ENCODE measurements at places on chromosomes 12 and 14. TPM values are rescaled to one million over a fixed set of nuclear protein-coding genes. Genes with fewer than 3 reads are reported as not detected.

DNA sequence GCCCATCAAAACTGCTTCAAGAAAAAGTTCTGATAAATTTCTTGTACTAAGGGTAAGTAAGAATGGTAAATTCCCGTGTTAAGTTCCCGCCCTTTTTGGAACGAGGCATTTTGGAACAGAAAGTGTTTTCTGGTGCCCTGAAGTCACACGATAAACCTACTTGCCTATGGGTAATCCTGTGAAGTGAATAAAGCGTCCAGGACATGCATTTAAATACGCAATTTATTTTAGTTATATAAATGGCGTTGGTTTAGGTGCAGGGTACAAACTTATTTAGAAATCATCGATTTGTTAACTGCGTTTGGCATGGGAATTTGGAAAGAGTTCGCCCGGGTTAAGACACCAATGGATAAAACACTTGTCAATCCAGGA, 715 bp upstream of the RAP1B start:
- H3K27me3 ChIP-seq: no peaks in the 10 kb centered on the region
- H3K4me3 ChIP-seq: peak overlapping the region; percentile 85
- peak overlapping the region; percentile 96 for H3K27ac ChIP-seq

DNA sequence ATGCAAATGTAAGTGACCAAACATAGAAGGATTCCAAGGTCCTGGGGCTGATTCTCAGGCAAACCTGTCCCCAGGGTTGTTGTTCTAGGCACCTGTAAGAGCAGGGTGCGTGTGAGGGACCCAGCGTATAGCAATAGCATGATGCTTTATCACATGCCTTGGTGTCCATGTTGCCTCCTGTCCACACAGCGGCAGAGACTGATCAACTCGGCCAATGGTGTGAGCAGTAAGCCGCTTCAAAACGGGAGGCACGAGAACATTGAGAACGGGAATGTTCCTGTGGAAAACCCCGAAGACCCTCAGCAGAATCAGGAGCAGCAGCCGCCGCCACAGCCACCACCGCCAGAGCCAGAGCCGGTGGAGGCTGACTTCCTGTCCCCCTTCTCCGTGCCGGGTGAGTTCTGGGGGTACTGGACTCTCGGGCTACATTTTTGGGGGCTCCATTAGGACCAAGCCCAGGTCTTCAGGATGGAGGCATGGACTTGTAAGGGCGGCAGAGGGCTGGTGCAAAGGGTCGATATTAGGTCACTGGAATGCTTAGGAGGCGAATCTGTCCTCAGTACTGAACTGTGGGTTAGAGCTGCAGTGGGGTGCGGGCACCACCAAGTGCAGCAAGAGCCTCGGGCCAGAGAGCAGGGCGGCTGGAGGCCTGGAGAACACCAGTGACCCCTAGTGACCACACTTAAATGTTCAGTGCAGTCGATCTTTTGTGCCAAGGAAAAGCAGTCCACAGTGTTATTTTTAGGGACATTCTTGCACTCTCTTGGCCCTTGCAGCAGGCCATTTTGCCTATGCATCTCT, 57.2 kb upstream of the RIN3 start:
- H3K27ac ChIP-seq: no peak overlapping the region
- DNase-seq: peak; percentile 60
- no peaks in the 10 kb centered on the region for H3K27me3 ChIP-seq
- H3K4me3 ChIP-seq: no peak overlapping the region

- no peak for DNase-seq
- H3K4me3 ChIP-seq: no peak overlapping the region
- H3K4me1 ChIP-seq: no peaks in the 10 kb centered on the region
- H3K27me3 ChIP-seq: peaks cover 24% of the 10 kb centered on the region
Observed at GRCh38 chr12:22116376-22116775, 70.4 kb downstream of the CMAS start.

DNA sequence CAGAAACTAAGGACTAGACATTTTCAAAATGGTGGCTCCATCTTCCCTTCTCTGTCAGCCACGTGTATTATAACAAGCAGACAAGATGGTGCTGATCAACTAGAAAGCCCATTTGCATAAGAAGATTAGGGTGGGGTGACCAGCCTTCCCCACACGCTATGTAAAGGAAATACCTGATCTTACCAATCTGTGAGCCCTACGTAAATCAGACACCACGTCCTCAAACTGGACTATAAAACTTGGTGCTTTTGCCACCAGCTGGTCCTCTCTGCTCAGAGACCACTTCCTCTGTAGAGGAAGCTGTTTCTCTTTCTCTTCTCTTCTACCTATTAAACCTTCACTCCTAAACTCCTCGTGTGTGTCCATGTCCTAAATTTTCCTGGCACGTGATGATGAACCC, 101.1 kb upstream of the PLEKHG7 start:
- no peak for DNase-seq
- H3K27ac ChIP-seq: peak overlapping the region; percentile 96
- H3K27me3 ChIP-seq: no peaks in the 10 kb centered on the region

- H3K27me3 ChIP-seq: no peaks in the 10 kb centered on the region
- H3K4me1 ChIP-seq: no peaks in the 10 kb centered on the region
- H3K27ac ChIP-seq: no peak overlapping the region
Observed at GRCh38 chr12:58204071-58204470, 262.7 kb downstream of the ATP23 start.

DNA sequence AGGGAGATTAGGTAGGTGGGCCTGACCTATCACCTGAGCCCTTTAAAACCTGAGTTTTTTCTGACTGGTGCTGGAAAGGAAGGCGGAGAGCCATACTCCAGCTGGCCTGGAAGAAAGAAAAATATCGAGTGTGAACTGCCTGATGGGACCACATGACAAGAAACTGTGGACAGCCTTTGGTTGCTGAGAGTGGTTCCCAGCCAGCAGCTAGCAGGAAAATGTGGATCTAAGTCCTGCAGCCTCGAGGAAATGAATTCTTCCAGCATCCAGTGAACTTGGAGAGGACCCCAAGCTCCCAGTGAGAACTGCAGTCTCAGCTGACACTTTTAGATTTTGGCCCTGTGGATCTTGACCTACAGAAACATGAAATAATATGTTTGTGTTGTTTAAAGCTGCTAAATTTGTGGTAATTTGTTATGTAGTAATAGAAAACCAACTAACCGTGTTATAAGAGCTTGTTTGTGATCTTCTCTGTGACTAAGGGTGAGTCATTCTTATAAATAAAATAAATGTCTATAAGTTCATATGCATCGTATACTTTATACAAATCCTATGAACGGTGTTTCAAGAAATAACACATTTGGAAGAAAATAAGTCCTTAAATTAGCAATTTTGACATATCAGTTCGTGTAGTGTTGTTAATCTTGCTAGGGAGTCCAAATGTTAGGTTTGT, 359.6 kb downstream of the BMP4 start:
- DNase-seq: no peak
- no peak overlapping the region for H3K27ac ChIP-seq
- H3K4me1 ChIP-seq: no peaks in the 10 kb centered on the region

The FAM181A gene
- not detected for total RNA-seq

GRCh38 chr12:99267038-99267437, 380.5 kb upstream of the GARIN6 start:
- no peak overlapping the region for H3K4me3 ChIP-seq
- no peaks in the 10 kb centered on the region for H3K4me1 ChIP-seq
- H3K27ac ChIP-seq: no peak overlapping the region
- DNase-seq: no peak

GRCh38 chr14:54435500-54435981, 5.6 kb downstream of the CNIH1 start:
- H3K4me3 ChIP-seq: no peak overlapping the region
- DNase-seq: no peak
- H3K4me1 ChIP-seq: peaks cover 40% of the 10 kb centered on the region
- H3K36me3 ChIP-seq: peaks cover 34% of the 10 kb centered on the region
- peak overlapping the region; percentile 40 for H3K27ac ChIP-seq
- H3K27me3 ChIP-seq: no peaks in the 10 kb centered on the region

The KRT73 gene
- total RNA-seq: not detected

The PZP gene
- not detected for total RNA-seq

DNA sequence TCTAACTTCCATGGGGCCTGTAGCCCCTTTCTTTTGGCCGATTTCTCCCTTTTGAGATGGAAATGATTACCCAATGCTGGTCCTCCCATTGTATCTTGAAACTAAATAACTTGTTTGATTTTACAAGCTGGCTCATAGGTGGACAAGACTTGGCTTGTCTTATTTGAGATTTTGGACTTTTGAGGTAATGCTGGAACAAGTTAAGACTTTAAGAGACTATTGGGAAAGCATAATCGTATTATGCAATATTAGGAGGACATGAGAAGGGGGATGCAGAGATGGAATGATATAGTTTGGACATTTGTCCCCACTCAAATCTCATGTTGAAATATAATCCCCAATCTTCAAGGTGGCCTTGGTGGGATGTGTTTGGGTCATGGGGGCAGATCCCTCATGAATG, 49.2 kb upstream of the LYZ start:
- H3K36me3 ChIP-seq: no peaks in the 10 kb centered on the region

DNA sequence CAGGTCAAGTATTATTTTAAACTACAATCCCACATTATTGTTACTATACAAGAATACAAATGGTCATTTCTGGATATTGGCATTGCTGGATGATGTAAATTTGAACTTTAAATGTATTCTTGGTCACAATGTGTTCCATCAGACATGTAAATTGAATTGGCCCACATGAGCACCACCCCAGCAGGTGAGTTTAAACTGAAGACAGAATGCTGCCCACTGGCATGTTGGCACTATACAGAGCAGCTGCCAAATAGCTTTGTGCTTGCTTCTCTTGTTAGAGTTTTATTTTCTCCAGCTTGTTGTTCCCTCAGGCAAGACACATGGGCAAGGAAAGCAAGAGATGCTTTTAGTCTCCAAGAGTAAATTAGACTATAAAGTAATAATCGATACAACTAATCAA, 98.6 kb downstream of the C12orf50 start:
- H3K4me1 ChIP-seq: no peaks in the 10 kb centered on the region
- no peak overlapping the region for H3K4me3 ChIP-seq
- no peaks in the 10 kb centered on the region for H3K36me3 ChIP-seq
- no peak for DNase-seq
- no peak overlapping the region for H3K27ac ChIP-seq

The SCYL2 gene
- total RNA-seq: 59.9 TPM

The OR4E2 gene
- not detected for total RNA-seq

- H3K4me3 ChIP-seq: no peak overlapping the region
- no peaks in the 10 kb centered on the region for H3K36me3 ChIP-seq
- H3K4me1 ChIP-seq: peaks cover 13% of the 10 kb centered on the region
- DNase-seq: no peak
- H3K27me3 ChIP-seq: no peaks in the 10 kb centered on the region
Observed at GRCh38 chr12:77560714-77561113, 270.0 kb upstream of the NAV3 start.

GRCh38 chr12:106342397-106343213, 14.9 kb upstream of the POLR3B start:
- H3K27me3 ChIP-seq: no peaks in the 10 kb centered on the region
- peaks cover 12% of the 10 kb centered on the region for H3K36me3 ChIP-seq
- DNase-seq: peak; percentile 36
- peaks cover 19% of the 10 kb centered on the region for H3K4me1 ChIP-seq
- H3K27ac ChIP-seq: peak overlapping the region; percentile 29

The CMTM5 gene
- total RNA-seq: not detected

GRCh38 chr14:76984297-76984696, 44.2 kb downstream of the IRF2BPL start:
- H3K4me1 ChIP-seq: peaks cover 14% of the 10 kb centered on the region
- H3K36me3 ChIP-seq: no peaks in the 10 kb centered on the region
- no peak for DNase-seq

DNA sequence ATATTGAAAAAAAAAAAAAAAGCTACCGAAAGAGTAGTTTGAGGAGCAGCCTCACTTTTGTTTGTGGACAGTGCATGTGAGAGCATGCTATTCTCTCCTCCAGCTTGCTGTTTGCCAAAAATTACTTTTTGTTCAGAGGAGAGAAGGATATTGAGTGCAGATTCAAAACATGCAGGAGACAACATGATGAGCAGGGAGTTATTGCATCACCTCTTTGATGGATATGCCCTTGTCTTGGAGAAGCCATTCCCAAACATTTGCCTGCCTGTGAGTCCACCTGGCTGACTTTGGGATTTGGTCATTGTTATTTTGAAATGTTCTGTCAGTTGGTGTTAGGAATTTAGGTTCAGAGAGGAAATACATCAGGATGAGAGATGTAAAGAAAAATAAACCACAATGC, 2.4 kb downstream of the C12orf75 start:
- H3K4me1 ChIP-seq: peaks cover 71% of the 10 kb centered on the region
- peak overlapping the region; percentile 78 for H3K4me3 ChIP-seq
- H3K36me3 ChIP-seq: peaks cover 47% of the 10 kb centered on the region
- DNase-seq: no peak

- H3K4me1 ChIP-seq: peaks cover 86% of the 10 kb centered on the region
- no peaks in the 10 kb centered on the region for H3K27me3 ChIP-seq
- H3K36me3 ChIP-seq: peaks cover 34% of the 10 kb centered on the region
- H3K27ac ChIP-seq: peak overlapping the region; percentile 80
- peak overlapping the region; percentile 27 for H3K4me3 ChIP-seq
- DNase-seq: peak; percentile 78
Observed at GRCh38 chr12:124740691-124741137, 123.0 kb downstream of the SCARB1 start.

The CCNK gene
- total RNA-seq: 82.8 TPM

Measured in Calu3 (cell line).